ENCODE measurements at places on chromosomes 2 and 18.

- no peak for DNase-seq
These were observed 5.5 kb downstream of the MEX3C start for GRCh38 chr18:51192026-51192425.

- no peak for DNase-seq
These were observed 206.5 kb upstream of the ZSWIM2 start for GRCh38 chr2:187055463-187055862.

DNA sequence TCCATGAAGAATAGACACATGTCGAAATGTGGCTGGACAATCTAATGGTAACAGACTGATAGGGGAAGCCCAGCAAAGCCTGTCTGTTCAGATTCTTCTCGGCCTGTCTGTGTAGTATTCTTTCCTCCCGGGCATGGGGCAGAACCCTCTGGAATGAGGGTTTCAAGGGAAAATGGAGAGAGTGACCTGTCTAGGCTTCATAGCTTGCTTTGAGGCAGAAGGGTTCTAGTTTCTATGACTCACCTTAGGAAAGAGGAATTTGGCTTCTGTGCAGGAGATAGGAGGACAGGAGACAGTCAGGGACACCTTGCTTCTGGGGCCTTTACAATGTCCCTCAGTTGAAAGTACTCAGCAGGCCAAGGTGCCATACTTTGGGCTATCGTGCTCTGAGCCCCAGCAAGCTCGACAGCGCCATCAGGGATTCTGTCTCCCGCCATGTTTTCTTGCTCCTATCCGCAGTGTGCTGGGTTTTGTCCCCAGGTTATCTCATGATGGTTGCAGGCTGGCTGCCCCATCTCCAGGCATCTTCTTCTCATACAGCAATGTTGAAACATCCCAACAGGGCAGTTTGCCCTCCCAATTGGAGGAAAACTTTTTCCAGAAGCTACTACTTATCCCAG is 74.7 kb upstream of the TLK1 start:
- DNase-seq: no peak

DNA sequence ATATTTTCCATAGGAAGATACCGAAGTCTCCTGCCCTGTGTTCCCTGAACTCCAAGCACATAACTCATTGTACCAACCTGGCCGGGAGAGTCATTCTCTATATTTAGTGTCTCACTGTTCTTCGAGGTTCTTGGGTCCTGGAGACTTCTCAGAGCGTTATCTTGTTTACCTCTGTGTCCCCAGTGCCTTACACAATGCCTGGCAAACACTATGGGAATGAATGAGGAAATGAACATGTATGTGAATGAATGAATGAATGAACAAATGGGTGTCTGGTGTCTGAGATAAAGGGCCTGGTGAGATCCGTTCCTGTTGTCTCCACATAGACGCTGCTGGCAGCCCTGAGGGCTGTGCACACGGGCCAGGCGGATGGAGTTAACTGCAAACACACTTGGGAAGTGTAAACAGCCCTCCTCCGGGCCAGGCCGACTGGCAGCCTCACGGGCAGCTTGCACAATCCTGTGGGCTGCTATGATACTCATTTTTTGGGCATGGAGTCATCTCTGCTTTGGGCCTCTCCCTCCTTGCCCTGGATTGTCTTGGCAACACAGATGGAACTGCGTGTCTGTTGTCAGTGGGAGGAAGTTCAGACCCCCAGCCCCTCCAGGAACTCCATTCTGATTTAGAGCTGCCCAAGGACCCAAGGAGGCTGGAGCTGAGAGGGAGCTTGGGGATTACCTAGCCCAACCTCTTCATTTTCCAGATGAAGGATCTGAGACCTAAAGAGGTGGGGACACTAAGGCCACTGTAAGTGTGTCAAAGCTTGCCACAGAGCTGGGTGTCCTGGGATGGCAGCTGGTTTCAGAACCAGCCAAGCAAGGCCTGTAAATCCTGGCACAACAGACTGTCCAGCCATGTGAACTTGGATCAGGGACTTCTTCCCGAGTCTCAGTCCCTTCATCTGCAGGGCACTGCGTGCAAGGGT is 124.4 kb downstream of the INHBB start:
- DNase-seq: no peak

- DNase-seq: no peak
These were observed 14.5 kb downstream of the GPC1 start for GRCh38 chr2:240449764-240450531.

DNA sequence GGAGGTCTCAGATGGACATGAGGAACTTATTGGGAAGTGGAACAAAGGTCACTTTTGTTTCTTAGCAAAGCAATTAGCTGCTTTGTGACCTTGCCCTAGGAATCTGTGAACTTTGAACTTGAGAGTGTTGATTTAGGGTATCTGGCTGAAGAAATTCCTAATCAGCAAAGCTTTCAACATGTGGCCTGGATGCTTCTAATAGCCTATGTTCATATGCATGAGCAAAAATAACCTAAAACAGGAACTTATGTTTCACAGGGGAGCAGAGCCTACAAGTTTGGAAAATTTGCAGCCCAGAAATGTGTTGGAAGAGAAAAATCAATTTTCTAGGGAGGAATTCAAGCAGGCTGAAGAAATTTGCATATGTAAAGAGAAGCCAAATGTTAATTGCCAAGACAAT is 405.8 kb upstream of the SALL3 start:
- DNase-seq: no peak

DNA sequence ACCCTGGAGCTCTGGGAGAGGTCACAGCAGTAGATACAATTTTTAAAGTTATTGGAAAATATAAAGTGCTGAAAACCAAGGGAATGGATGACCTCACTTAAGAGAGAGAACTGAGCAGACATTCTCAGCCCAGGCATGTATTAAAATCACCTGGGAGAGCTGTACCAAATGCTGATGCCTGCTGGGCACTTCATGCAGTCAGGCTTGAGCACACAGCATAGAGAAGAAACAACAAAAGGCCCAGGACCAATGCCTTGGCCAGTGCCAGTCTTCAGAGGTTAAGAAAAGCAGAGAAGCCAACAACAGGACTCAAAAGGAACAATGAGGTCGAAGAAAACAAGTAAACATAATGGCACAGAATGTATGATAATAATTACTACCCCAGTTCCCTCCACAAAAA is 211.8 kb downstream of the L3MBTL4 start:
- no peak for DNase-seq

DNA sequence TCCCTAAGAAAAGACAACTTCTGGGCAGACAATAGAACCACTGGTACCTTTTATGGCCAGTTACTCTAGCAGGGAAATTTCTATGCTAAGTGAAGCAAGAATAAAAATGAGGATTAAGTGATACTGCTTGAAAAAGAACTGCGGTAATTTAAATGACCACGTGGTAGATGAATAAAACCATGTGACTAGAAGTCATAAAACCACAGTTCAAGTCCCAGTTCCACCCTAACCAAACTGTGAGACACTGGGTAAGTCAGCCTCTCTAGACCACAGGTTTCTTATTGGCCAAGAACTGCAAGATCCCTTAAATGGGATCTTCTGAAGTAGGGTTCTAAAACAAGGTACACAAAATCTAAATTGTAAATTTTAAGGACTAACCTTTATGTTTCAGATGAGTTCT is 12.7 kb downstream of the TMEM237 start:
- no peak for DNase-seq

DNA sequence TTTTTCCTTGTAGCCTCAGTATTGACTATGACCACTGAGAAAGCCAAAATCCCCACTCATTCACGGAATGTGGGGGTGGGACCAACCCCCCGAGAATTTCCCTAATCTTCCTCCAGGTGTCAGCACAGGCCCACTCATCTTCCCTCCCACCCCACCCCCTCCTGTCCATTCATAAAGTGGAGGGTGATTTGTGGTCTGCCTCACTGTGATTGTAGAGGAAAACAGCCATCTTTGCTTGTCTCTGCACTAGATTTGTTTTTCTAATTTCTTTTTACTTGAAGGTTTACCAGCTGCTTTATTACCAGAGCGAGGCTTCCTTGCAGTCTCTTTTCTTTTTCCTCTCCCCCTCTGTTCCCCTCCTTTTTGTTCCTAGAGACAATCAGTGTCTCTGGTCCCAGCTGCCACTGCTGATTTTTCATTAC is 171.8 kb downstream of the ICOS start:
- peak; percentile 50 for DNase-seq

DNA sequence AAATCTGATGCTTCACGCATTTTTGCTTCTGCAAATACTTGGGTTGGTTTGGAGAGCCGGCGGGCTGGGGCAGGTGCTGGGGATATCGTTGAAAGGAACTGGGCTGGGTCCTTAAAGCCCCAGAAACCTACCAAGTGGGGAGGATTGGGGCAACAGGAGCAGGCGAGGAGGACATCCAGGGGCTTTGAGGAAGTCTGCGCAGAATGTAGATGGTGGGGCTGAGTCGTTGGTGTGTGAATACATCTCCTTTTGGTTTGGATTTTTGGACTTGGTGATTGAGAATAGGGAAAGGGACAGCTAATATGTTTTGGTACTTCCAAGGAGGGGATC is 1.1 kb downstream of the DCC start:
- no peak for DNase-seq
